Mesothelial cell of epicardium (in vitro differentiated cells): ENCODE measurements at places on chromosomes 11 and 22. TPM values are rescaled to one million over a fixed set of nuclear protein-coding genes. Genes with fewer than 3 reads are reported as not detected.

DNA sequence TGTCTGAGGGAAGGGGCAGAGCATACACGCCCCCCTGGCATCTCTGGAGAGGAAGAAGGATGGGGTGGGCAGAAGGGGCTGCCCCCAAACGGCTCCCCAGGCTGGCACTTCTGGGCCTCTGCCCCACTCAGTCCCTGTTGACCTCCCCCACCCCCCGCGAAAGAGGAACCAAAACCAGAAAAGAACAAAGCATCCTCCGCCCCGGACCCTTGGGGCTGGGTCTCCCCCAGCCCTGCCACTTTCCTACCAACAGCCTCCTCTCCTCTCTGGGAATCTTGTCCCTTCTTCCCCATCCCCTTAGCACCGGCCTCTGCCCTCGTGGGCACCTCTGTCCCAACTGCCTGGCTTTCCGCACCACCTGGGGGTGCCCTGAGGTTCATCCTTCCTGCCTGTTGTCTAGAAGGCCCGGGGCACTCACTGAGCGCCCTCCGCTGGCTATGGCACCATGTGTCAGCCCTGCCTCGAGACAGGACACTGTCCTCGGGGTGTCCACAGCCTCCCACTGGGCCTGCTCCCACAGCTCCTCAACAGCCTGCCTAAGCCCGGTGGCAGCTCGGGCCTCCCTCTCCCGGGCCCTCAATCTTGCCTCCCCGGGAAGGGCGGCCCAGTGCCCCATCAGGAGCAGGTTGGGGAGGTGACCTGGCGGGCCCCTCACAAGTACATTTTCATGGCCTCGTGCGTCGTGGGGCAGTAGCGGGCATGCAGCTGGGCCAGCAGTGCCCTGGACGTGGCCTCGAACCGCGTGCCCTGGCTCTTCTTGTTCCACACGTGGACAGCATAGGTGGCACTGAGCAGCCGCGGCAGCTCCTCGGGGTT is 28.2 kb downstream of the A4GALT start:
- DNase-seq, result no peak

DNA sequence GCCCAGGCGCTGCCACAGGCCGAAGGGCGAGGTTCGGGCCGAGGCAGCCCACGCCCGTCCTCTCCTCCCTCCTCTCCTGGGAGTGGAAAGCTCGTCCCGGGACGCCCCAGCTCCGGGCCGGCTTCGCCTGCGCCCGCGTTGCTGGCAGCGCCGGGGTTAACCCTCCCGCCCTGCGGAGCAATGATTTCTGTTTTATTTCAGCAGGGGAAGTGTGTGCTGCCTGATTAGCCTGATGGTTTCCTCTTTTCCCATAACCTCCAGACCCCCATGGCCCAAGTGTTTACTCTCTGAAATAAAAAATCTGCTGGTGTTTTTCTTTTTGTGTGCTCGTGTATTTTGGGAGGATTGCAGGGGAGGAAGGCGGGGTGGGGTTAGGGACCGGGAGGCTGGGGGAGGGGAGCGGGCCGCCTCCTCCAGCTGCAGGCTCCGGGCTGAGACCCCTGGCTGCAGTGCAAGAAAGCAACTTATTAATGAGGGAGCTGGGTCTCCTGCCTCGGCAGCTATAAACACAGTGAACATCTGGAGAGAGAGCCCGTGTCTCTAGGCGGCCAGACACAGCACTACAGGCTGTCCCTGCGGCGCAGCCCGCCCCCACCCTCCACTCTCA is 38.6 kb downstream of the ETS1 start:
- no peak for DNase-seq

DNA sequence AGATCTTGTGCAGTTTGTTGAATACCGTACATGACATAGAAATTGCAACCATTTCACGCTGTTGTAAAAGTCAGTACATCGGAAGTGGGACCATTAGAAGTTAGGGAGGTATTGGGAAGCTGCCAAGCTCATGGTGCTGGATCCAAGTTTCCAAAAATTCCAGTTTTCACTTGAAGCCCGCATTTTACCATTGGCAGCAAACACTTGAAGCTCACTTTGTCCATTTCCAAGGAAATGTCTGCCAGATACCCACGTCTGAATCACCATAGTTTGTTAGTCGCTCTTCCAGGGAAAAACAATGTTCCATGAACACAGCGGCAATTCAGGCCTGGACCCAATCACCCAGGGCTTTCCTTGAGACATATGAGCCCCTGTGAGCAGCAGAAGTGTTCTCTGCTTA is 22.6 kb upstream of the PARVB start:
- DNase-seq, result no peak

Gene GPHA2
- total RNA-seq, result not detected in 3 replicates

- no peak for DNase-seq
These were observed 667 bp downstream of the ACCS start for GRCh38 chr11:44066732-44067141.

- DNase-seq, result no peak
These were observed 67.0 kb upstream of the RASSF10 start for GRCh38 chr11:12942157-12942556.

Gene RAG1
- 1.4 to 2.9 TPM (median 1.9 TPM) in 3 replicates for total RNA-seq
